ENCODE measurements at places on chromosomes 6 and 20.

DNA sequence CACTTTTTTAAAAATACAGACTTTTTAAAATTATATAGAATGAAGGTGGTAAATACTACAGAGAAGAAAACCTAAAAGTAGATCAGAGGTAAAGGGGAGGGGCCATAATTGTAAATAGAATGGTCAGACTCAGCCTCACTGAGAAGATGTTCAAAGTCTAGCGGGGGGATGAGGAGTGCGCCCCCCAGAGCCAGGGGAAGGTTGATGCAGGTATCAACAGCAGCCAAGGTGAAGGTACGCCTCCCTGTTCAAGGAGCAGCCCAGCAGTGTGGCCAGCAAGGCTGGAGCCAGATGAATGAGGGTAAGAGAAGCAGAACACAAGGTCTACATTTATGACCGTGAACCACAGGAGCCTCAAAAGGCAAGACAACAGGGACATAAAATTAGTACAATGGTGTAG, 204.1 kb downstream of the PTPRT start:
- no peak for DNase-seq

DNA sequence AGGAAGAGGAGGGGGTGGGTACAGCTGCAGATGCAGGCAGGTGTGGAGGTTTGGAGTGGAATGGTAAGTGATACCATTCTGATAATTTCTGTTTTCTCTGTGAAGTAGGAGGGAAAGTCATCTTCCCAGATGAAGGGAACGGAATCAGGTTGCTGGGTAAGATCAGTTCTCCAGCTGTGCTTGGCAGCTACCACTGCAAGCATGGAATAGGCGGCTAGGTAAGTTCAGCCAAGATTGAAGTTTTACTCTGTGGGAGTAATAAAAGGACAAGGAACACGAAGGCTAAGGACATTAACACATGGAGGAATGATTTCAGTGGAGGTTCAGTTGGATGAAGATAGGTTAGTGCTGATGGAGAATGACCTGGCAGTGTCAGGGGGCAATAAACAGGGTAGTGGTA, 128.3 kb downstream of the CARMIL1 start:
- no peak for DNase-seq

- no peak for DNase-seq
Measured at GRCh38 chr6:33621711-33622388, 728 bp downstream of the ITPR3 start.

DNA sequence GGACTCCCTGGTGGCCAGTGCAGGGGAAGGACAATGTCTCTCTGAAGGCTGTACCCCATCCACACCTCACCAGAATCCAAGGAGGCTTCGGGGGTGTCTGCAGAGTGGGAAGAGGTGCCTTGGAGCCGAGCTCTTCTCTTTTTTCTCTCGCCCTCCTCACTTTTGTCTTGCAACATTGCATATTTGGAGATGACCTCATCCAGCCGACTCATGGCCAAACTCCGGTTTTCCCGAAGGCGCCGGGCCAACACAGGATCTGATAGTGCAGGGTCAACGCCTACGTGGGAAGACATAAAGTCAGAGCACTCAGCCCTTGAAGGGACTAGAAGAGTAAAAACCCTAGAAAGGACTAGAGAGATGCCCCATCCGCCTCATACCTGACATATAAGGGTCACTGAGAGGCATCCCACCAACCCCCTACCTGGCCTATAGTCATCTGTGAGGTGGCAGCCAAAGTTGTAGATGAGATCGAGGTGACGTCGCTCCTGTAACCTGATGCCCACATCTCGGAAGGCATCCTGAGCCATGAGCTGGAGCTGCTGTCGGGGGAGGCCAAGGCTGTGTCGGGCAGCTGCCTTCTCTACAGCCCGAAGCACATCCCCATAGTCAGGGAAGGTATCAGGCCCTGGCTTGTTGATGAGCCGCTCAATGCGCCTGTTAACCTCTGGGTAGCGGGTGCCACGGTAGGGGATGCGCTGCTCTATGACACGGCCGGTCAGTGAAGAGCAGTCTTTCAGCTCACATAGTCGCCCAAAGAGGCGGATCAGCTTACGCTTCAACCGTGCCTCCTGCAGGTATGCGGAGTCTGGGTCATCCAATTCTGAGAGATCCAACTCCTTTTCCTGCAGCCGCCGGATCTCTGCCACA, 3.0 kb upstream of the ZBTB22 start:
- DNase-seq: no peak

DNA sequence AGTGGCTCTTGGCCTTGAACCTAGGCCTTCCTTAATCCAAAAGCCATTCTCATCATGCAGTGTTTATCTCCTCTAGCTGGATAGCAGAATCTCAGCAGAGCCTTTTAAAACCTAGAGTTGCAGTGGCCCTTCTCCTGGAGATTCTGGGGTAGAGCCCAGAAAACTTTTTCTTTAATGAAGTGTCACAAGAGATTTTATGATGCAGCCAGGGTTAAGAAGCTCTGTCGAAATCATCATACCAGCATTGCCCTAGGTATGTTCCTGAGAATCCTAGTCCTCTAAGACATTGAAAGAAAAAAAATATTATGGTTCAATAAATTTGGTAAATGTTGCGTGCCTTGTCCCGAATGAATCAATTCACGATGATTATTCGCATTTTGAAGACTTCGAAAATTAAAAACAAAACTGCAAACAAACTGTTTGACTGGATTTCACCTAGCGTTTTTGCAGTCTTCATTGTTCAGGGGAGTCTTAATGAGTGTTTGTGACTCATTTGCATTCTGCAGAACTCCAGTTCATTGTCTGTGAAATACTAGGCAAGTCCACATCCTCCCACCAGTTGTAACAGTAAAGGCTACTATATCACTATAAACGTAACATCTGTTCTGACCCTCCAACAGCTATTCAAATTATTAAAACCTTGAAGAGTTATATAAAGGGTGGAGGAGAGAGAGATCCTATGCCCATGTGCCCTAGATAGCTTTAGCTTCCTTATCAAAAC, 198.6 kb downstream of the UST start:
- DNase-seq: no peak

GRCh38 chr6:139881236-139881635, 506.8 kb upstream of the CITED2 start:
- DNase-seq: peak; percentile 0
